ENCODE measurements at places on chromosomes 2 and 18.

DNA sequence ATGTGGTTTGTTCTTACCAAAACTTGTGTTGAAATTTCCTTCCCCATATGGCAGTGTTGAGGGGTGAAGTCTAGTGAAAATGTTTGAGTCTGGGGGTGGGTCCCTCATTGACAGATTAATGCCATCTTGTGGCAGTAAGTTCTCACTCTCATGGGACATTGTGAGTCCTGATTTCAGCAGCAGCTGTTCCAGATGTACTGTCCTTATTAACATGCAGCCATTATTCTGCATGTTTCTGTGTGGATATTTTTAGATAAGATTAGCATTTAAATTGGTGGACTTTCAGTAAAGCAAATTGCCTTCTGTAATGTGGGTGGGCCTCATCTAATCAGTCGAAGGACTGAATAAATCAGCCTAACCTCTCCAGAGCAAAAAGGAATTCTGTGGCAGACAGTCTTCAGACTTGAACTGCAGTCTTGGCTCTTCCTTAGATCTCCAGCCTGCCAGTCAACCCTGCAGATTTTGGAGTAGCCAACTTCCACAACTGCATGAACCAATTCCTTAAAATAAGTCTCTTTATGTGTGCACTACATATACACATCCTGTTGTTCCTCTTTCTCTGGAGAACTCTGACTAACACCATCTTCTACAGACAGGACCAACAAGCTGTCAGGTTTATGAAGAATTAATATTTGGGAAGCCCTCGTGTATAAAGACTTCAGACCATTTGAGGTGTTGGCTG, 138.7 kb upstream of the ZNF516 start:
- DNase-seq, result no peak

GRCh38 chr2:168179592-168179991, 67.8 kb downstream of the STK39 start:
- no peak for DNase-seq

DNA sequence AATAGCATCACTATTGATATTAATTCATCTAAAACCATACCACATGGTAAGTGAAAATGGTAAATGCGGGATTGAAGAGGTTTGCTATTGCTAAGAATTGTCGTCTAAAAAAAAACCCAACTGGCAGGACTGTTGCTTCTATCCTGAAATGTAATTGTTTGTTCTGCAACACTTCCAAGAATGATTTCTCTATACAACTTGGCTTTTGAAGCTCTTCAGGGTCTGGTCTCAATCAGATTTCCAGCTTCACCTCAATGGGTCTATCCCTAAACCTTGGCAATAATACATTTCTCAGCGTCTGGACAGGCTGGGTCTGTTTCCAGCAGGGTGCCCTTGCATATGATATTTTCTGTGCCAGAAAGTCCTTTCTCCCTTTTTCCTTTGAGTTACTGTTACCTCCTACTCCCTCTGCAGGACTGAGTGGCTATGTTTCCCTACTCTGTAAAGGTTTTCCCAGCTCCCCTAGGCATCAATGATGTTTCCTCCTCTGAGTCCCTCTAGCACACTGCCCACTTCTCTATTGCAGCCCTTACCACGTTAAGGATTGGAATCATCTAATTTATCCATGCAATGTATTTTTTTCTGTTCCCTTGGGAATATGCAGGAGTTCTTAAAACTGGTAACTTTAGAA, 118.2 kb upstream of the REV1 start:
- DNase-seq, result no peak

GRCh38 chr18:74334242-74334893, 18.7 kb downstream of the C18orf63 start:
- DNase-seq, result no peak

GRCh38 chr2:65587779-65588178, 155.4 kb upstream of the SPRED2 start:
- no peak for DNase-seq

GRCh38 chr2:210190345-210190744, 19.1 kb upstream of the KANSL1L start:
- DNase-seq, result no peak
